Right lobe of liver (tissue), 6 donors: ENCODE measurements at places on chromosomes 1 and 21.

GRCh38 chr1:158687037-158687436, 522 bp upstream of the SPTA1 start:
- DNase-seq, result no peak

GRCh38 chr1:112666946-112667345, 7.5 kb upstream of the MOV10 start:
- DNase-seq, result no peak

DNA sequence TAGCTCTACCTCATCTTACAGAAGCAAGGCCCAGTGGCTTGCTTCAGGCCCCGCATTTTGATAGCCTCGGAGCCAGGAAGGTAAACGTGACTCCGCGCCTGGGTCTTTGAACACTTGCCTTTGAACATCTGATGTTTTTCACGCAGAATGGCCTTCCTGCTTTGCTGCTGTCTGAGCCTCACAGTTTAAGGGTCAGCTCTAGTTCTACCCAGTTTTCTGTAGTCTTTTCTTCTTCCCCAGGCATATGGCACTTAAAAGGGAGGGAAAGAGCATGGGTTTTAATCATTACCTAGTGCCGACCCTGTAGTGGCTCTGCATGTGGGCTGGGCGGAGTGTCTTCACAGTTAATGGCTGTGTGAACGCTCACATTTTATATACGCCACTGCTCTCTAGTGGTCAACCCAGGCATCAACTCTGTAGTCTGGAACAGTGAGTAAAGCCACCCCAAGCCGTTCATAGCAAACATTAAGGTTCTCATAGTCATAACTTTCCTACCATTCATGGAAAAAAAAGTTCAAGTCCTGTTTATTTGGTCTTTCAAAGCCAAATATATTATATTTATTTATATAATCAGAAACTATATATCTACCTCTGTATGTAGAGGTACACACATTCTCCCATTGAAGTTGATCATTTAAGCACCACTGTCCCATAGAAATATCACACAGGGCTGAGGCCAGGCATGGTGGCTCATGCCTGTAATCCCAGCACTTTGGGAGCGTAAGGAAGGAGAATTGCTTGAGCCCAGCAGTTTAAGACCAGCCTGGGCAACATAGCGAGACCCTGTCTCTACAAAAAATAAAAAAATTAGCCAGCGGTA, 78.1 kb downstream of the IER5 start:
- peak; percentile 56 for DNase-seq

- DNase-seq, result peak; percentile 95
These were observed 492 bp upstream of the PGM1 start for GRCh38 chr1:63592536-63593302.

GRCh38 chr1:31734582-31735107, 29.5 kb downstream of the ADGRB2 start:
- no peak for DNase-seq

- DNase-seq, result no peak
These were observed 4.1 kb downstream of the ATP2B4 start for GRCh38 chr1:203630697-203631096.

GRCh38 chr1:224670506-224670905, 54.4 kb downstream of the CNIH3 start:
- DNase-seq, result no peak
